ENCODE measurements at places on chromosomes 4 and X. TPM values are rescaled to one million over a fixed set of nuclear protein-coding genes. Genes with fewer than 3 reads are reported as not detected.

Gene AFP
- 4.0 TPM for total RNA-seq

Gene HEPH
- total RNA-seq = 64.7 TPM

DNA sequence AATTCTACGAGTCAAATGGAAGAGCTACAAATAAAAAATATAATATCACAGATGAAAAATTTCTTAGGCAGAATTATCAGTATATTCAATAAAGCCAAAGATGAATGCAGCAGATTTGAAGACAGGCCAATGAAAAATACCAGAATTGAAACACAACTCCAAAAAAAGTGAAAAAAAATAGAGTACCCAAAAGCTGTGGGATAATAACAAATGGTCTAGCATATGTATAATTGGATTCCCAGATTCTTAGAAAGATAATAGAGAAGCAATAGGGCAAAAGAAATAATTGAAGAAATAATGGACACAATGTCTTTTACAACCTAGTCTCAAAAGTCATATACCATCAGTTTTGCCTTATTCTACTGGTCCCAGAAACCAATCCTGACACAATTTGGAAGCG, 4.4 kb downstream of the ANAPC10 start:
- no peak for DNase-seq
- H3K27me3 ChIP-seq = no peaks in the 10 kb centered on the region
- H3K36me3 ChIP-seq = peaks cover 31% of the 10 kb centered on the region
- no peak overlapping the region for H3K4me3 ChIP-seq
- no peak overlapping the region for H3K27ac ChIP-seq

GRCh38 chr4:69096810-69097209, 536 bp downstream of the UGT2B7 start:
- H3K36me3 ChIP-seq = no peaks in the 10 kb centered on the region
- no peak overlapping the region for H3K27ac ChIP-seq
- no peak for DNase-seq
- no peaks in the 10 kb centered on the region for H3K4me1 ChIP-seq

Gene TFE3
- 83.8 TPM for total RNA-seq

DNA sequence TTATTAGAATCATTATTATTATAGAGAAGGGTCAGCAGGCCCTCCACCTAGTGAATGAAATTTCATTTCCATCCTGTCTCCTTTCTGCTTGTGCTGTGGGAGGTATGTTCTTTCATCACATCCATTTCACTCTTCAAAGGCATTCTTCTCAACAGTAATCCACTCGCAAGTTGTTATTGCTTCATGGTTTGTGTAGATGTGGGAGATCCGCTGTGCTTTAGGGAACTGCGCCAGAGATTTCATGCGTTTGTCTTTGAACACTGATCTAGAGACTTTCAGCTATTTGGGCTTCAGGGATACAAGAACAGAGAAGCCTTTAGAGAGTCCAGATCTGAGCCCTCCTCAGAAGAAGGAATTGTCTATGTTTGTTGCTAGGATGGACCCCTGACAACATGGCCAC, 53.5 kb upstream of the PUDP start:
- H3K36me3 ChIP-seq = no peaks in the 10 kb centered on the region
- H3K27me3 ChIP-seq = no peaks in the 10 kb centered on the region
- H3K27ac ChIP-seq = no peak overlapping the region
- H3K4me1 ChIP-seq = no peaks in the 10 kb centered on the region
- DNase-seq = no peak
- no peak overlapping the region for H3K4me3 ChIP-seq

Gene NRK
- total RNA-seq = 15.0 TPM

DNA sequence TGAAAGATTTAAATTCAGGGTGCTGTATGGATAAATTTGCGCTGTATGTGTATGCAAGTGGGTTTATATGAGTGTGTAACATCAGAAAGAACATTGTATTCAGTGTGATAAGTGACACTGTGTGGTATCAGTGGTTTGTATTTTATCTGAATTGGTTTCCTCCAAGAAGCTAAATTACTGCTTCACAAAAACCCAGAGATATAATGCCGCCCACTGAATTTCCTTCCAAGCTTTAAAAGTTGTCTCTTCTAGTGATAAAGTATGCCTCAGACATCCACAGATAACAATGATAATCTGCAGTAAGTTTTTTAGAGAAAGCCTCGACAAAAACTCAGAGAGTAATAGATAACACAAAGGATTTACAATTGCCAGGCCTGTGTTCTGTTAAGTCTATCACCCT, 710.6 kb upstream of the HS3ST1 start:
- H3K27ac ChIP-seq = no peak overlapping the region
- DNase-seq = no peak
- H3K36me3 ChIP-seq = no peaks in the 10 kb centered on the region
- H3K27me3 ChIP-seq = no peaks in the 10 kb centered on the region

- H3K27ac ChIP-seq = no peak overlapping the region
- no peaks in the 10 kb centered on the region for H3K4me1 ChIP-seq
- no peak overlapping the region for H3K4me3 ChIP-seq
- DNase-seq = no peak
Observed at GRCh38 chrX:149638860-149639259, 7.3 kb upstream of the TMEM185A start.

All from GM23338 (cell line).